Myometrial cell (primary cell): ENCODE measurements at places on chromosomes 2 and 18. TPM values are rescaled to one million over a fixed set of nuclear protein-coding genes. Genes with fewer than 3 reads are reported as not detected.

The SRD5A2 gene
- not detected in 2 replicates for total RNA-seq

The CYP1B1 gene
- total RNA-seq, result 30.0 and 34.2 TPM in 2 replicates

The INPP1 gene
- total RNA-seq, result 12.1 and 18.8 TPM in 2 replicates

The NEDD4L gene
- 9.0 and 25.1 TPM in 2 replicates for total RNA-seq

The INHBB gene
- not detected in 2 replicates for total RNA-seq
